ENCODE measurements at places on chromosomes 11 and 22.

- DNase-seq: no peak
Measured at GRCh38 chr11:17298302-17298701, 21.8 kb downstream of the NUCB2 start.

DNA sequence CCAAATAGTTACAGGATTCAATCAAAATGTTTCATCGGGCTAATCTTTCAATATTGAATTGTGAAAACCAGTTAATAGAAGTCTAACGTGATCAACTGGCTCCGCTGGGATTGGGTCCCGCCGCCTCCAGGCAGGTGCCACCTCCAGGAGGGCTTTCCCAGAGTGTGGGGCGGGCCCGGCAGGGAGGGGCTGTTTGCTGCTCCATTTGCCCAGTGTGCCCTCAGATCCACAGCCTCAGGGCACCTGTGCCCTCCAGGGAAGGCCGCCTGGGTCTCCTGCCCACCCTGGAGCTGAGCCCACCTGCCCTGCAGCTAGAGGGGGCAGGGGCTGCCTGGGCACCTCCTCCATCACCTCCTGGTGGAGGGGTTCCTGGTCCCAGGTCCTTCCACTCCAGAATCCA, 17.9 kb downstream of the BRSK2 start:
- no peak for DNase-seq

GRCh38 chr11:93821617-93822016, 28.8 kb downstream of the VSTM5 start:
- DNase-seq: no peak

GRCh38 chr11:46436113-46436512, 44.5 kb upstream of the CHRM4 start:
- DNase-seq: no peak

- DNase-seq: no peak
Measured at GRCh38 chr11:83070731-83071566, 748 bp downstream of the RAB30 start.

- no peak for DNase-seq
Measured at GRCh38 chr11:103222806-103223205, 113.6 kb downstream of the DYNC2H1 start.

DNA sequence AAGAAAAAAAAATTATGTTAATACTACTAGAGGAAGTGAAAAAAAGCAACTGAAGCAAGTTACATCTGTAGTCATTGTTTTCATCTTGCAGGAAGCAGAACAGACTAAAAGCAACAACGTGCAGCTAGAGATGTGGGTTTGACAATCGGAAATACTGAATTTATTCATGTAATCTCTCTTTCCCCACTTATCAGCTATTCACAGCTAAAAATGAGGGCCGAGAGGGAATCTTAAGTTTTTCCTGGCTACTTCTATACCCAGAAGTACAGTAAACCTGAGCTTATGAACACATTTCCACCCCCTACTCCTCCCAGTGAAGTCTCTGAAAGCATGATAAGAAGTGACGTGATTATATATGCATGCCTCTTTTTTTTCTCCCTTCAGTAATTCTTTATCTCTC, 116.5 kb downstream of the SPON1 start:
- DNase-seq: no peak

DNA sequence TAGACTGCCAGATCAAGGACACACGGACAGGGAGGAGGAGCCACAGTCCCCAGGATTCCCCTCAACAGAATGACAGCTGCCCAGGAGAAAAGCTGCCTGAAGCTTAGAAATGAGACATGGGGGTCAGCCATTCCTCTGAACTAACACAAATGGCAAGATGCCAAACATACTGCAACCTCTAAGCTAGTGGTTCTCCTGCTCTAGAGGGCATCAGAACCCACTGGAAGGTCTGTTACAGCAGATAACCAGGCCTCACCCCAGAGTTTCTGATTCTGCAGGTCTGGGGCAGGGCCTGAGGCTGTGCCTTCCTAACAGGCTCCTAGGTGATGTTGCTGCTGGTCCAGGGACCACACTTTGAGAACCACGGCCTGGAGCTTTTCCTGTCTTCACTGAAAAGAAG, 28.6 kb upstream of the BID start:
- DNase-seq: no peak

DNA sequence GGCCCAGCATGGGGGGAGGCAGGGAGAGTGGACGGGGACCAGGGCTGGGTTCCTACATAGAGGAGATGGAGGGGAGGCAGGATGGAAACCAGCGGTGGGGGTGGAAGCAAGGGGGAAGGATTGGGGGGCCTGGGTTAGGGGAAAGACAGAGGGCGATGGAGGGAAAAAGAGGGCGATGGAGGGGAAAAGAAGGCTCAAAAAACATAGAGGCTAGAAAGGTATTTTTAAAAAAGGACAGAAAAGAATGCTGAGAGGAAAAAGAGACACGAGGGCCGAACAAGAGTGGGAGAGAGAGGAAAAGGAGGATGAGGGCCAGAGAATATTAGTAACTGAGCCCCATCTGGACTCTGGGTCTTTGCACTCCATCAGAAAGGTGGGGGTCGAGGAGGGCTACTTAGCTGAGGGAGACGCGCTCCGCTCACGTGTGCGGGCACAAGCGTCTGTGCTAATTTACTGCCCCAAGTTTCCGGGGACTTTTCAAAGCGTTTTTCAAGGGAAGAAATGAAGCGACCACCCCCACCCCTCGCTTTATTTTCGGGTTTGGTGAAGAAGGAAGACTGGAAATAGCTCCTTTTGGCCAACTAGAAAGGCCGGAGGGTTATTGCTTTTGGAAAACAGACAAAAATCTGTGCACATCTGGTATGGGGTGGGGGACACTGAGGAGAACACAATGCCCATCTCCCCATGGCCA, 14.5 kb downstream of the PAX6 start:
- no peak for DNase-seq

DNA sequence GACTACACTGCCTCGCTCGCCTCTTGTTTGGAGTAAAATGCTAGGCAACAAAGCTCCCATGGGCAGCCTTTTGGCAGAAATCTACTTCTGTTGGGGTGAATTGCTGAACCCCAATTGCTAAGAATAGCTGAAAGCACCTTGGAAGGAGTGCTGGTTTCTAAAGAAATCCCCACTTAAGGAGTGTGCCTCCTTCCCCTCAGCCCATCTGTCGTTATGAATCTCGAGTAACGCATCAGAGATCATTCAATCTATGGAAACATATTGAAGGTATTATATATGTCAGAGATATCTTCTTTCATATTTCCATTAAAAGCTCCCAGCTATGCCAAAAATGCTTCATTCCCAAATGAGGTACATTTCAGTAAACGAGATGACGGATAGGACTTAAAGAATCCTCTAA, 229.6 kb upstream of the BLID start:
- no peak for DNase-seq

DNA sequence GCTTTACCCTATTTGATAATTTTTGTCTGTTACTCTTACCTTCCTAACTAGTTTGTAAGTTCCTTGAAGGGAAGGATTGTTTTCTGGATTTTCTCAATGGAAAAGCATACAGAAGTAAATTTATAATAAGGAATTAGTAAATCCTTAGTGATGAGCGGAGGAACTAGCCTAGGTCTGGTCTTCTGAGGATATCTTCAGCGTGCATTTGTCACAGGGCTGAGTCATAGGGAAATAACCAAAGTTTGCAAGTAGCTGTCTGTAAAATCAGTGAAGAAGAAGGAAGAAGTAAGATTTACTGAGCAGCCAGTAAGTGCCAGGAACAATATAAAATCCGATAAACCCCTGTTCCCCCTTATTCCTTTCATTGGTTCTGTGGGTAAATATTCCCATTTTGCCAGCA, 162.7 kb upstream of the SORL1-AS1 start:
- no peak for DNase-seq

GRCh38 chr11:27233654-27234042, 129.4 kb downstream of the CCDC34 start:
- no peak for DNase-seq

GRCh38 chr22:38843201-38843656, 599 bp downstream of the NPTXR start:
- peak; percentile 40 for DNase-seq

DNA sequence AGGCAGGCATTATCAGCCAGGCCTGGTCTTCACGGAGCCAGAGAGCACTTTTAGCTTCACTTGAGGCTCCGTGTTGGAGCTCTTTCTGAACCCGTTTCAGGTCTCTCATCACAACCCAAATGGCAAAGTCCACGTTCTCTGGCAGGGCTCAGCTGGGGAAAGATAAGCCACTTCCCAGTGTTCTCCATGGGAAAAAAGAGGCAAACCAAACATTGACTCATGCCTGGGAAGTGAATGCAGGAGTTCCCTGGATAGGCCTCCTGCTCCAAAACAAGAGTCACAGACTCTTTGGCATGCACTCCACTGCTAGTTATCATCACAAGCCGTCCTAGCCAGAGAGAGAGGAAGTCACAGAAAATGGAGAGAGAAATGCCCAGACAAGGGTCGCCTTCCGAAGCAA, 11.6 kb downstream of the OPCML start:
- no peak for DNase-seq

GRCh38 chr22:40320687-40321086, 25.6 kb upstream of the ADSL start:
- DNase-seq: no peak

DNA sequence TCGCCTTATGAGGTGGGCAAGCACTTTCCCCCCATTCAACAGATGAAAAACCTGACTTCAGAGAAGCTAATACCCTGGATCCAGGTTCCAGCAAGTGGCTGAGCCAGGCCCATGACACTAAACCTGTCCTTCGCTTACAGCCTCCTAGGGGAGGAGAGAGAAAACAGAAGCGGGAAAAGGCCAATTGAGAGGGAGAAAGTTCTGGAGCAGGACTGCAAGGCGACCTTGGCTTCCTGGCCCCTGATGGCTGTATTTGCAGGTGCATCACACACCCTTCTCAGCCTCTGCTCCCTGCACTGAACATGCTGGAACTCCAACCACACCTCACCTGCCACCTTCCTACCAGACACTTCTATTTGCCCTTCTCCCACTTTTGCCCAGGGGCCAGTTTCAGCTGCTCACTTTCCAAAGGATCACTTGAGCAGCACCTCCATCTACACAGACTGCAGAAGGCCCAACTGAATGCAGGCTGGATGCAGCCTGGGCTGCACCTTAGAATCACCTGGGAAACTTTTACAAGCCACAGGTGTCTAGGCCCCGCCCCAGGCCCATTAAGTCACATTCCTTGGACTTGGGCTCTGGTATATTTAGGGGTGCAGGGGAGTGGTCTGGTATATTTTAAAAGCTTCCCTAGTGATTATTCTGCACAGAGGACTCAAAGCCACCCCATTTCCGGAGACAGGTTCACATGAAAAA, 14.3 kb upstream of the ADA2 start:
- DNase-seq: no peak

- DNase-seq: peak; percentile 83
Measured at GRCh38 chr22:37745548-37746365, 48.9 kb downstream of the TRIOBP start.

- no peak for DNase-seq
Measured at GRCh38 chr11:43573233-43573632, 107.3 kb upstream of the HSD17B12 start.

- no peak for DNase-seq
Measured at GRCh38 chr11:76151556-76152085, 54.7 kb downstream of the WNT11 start.

- DNase-seq: no peak
Measured at GRCh38 chr22:25000686-25001085, 48.2 kb downstream of the KIAA1671 start.

GRCh38 chr22:45638834-45639746, 32.5 kb upstream of the ATXN10 start:
- no peak for DNase-seq

GRCh38 chr11:2270322-2271076, at the start of gene ASCL2:
TSS of gene ASCL2 (minus strand) at chr11:2270588. CDS start at chr11:2270332, 256 bp downstream.
- no peak for DNase-seq

- no peak for DNase-seq
Measured at GRCh38 chr22:40423310-40423688, 52.9 kb downstream of the SGSM3 start.

DNA sequence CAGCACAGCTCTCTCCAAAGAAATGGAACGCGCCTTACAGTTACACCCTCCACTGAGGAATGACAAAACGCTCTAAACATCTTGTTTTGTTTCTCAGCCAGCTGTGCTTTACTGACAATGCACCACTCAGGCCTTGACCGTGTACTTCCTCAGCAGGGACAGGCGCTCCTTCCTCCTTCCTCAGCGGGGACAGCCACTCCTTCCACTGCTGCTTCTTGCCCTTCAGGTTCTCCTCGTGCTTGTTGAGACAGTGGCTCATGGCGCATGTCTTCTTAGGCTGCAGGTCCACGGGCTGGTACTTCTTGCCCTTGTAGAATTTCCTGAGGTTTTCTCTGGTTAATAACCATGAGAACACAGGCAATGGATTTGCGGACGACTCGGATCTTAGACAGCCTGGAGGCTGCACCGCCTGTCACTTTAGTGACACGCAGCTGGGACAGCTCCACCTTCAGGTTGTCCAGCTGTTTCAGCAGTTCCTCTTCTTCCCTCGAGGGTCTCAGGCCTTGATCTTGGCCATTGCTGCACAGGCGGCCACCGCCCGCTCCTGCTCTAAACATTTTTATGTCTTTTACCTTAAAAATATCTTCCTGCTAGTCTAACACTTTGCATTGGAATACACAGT, 613.8 kb downstream of the BRD1 start:
- no peak for DNase-seq

- no peak for DNase-seq
Measured at GRCh38 chr11:27864091-27864491, 163.8 kb upstream of the BDNF start.

GRCh38 chr11:114774599-114775361, 96.5 kb downstream of the NXPE2 start:
- no peak for DNase-seq

DNA sequence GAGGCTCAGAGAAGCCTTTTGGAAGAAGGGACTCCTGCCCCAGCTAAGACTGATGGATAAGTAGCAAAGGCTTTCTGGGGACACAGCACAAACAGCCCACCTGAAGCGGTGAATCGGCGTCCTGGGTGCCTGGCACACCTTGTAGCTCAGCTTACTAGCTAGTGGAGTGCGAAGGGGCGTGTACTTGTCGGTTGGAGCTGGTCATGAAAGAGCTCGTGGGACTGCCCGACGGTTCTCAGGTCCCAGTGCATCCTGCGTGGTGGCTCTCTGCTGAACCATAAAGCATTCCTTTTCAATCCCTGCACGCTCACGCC, 690 bp upstream of the UVRAG start:
- no peak for DNase-seq

- no peak for DNase-seq
Measured at GRCh38 chr11:115599125-115599524, 94.9 kb upstream of the CADM1 start.

All from activated effector memory CD4-positive, alpha-beta T cell treated with Interleukin-2 at 50 U/mL for 16 hours (primary cell).